ENCODE measurements at places on chromosomes 11 and 22. TPM values are rescaled to one million over a fixed set of nuclear protein-coding genes. Genes with fewer than 3 reads are reported as not detected.

DNA sequence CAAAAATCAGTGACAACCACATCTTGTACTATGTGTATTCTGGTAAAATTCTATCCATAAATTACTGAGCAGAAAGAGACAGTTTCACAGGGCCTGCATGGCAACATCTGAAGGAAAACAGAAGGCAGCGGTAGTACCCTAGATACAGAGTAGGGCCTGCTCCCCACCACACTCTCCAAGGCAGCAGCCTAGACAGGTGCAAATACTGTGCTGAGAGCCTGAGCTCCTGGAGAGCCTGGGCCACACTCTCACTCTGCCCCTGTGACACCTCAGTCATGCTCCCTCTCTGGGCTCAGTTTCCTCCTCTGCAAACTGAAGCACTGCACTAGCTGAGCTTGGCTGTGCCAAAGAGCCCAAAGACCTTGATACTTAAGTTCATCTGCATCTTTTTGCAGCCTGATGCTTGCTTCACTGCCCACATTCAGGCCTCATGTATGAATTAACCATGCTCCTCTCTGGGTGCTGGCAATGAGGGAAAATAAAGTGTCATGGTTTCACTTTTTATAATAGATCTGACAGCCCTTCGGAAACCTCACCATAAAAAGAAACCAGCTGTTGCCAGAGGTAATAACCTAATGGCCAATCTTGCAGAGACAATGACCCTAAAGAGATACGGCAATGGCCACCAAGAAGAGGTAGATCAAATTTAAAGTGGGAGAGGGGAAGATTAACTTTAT lies 104.7 kb downstream of the PLEKHA7 start:
- DNase-seq, result no peak
- no peak overlapping the region for H3K27ac ChIP-seq
- no peaks in the 10 kb centered on the region for H3K27me3 ChIP-seq
- no peaks in the 10 kb centered on the region for H3K4me1 ChIP-seq

DNA sequence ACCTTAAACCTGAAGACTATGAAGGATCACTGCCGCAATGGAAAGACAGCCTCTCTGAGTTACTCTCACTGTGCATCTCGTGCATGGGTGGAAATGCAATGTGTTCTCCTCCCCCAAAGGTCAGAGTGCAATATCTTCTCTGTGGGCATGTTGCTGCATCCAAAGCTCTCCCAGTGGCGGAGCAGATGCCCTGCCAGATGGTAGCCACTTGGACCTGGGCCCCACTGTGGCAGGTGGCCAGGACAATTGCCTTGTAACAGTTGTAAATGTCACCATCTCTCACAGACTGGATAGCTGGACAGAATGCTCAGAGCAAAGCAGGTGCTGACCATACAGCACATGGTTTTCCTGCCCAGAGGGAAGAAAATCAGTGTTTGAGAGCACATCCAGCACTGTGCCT lies 542.0 kb downstream of the FAM181B start:
- no peak overlapping the region for H3K27ac ChIP-seq
- no peaks in the 10 kb centered on the region for H3K4me1 ChIP-seq
- no peaks in the 10 kb centered on the region for H3K36me3 ChIP-seq
- H3K27me3 ChIP-seq, result no peaks in the 10 kb centered on the region
- DNase-seq, result no peak

FJX1 gene
- 0.36 TPM for total RNA-seq

PIWIL4 gene
- total RNA-seq, result 0.67 TPM

SCGB1A1 gene
- total RNA-seq, result not detected

OR56A1 gene
- not detected for total RNA-seq

SERPIND1 gene
- total RNA-seq, result not detected

CCDC81 gene
- 0.84 TPM for total RNA-seq

SLC15A3 gene
- 93.0 TPM for total RNA-seq

- DNase-seq, result no peak
- H3K36me3 ChIP-seq, result no peaks in the 10 kb centered on the region
- no peaks in the 10 kb centered on the region for H3K4me1 ChIP-seq
Measured at GRCh38 chr22:48968201-48968959, 859.3 kb downstream of the BRD1 start.

QSER1 gene
- 23.1 TPM for total RNA-seq

DNA sequence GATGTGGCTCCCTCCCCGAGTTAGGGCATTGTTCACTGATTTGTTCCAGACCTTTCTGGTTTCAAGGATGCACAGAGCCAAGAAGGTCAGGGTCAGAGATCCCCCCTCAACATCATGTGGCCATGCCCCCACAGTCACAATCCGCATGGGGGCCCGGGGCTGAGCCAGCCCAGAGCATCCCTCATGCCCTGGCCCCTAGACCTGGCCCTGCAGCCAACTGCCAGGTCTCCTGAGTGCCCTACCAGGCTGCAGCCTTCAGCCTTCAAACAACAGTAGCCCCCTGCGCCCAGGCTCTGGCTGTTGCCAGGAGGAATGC lies 142.4 kb downstream of the CRYBB2 start:
- no peak overlapping the region for H3K4me3 ChIP-seq
- no peaks in the 10 kb centered on the region for H3K4me1 ChIP-seq
- no peak for DNase-seq
- H3K27me3 ChIP-seq, result no peaks in the 10 kb centered on the region
- H3K36me3 ChIP-seq, result no peaks in the 10 kb centered on the region

P2RX6 gene
- 0.49 TPM for total RNA-seq

VSIG10L2 gene
- total RNA-seq, result not detected

KLHDC7B gene
- total RNA-seq, result 6.2 TPM

DNA sequence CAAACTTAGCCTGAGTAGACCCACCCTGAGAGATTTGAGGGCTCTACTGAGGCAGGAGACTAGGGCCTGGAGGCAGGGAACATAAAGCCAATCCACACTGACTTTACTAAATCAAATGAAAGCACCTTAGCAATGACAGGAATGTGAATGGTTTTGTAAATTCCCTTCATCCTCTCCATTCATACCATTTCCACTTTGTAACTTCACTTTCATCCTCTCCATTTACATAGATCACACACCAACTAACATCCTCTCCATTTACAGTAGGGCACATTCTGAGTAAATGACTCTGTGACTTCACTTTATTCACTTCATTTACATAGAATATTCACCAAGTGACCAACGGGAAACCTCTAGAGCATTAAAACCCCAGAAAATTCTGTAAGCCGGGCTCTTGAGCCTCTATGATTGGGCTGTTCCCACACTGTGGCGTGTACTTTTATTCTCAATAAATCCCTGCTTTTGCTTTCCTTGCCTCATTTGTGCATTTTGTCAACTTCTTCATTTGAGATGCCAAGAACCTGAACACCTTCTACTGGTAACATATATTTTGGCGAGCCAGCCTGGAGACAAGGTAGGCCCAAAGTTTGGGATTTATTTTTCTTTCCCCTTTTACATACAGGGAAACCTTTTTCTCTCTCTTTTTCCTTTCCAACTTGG lies 82.9 kb downstream of the PIWIL4 start:
- no peak overlapping the region for H3K27ac ChIP-seq
- H3K4me1 ChIP-seq, result no peaks in the 10 kb centered on the region
- no peaks in the 10 kb centered on the region for H3K36me3 ChIP-seq
- no peak overlapping the region for H3K4me3 ChIP-seq
- DNase-seq, result no peak

OR4C46 gene
- total RNA-seq, result not detected

DNA sequence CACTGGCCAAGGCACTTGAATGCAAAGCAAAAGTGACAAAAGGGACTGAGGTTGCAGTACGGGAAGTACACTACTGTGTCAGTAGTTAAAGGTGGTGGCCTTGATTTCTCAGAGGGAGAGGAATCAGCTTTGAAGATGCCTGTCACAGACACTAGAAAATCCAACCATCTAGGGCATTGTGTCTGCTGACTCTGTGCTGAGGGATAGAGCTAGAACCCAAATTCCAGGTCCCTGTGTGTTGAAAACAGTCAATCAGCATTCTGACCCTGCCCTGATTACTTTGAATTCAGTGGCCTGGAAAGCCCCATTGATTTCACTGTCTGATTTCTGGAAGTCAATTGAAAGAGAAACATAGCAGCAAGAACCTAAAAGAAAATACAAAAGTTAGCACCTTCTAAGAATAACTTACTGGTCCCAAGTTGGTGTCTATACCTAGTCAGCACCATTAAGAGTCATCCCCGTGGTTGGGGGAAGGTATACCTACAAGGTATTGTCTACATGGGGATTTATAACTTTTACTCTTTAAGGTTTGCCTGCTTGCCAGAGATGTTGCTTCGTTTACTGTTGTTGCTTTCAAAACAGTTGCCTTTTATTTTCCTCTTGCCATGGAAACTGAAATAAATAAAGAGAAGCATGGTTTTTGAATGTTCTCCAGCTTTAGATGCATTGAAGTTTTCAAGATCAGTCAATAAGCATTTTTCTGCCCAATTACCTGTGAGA lies 97.3 kb downstream of the PDHX start:
- H3K4me1 ChIP-seq, result peaks cover 26% of the 10 kb centered on the region
- H3K36me3 ChIP-seq, result no peaks in the 10 kb centered on the region
- peak; percentile 70 for DNase-seq
- peak overlapping the region; percentile 0 for H3K4me3 ChIP-seq
- H3K27ac ChIP-seq, result peak overlapping the region; percentile 65
- no peaks in the 10 kb centered on the region for H3K27me3 ChIP-seq

KCNJ4 gene
- total RNA-seq, result not detected

ADORA2A gene
- 45.4 TPM for total RNA-seq

DNA sequence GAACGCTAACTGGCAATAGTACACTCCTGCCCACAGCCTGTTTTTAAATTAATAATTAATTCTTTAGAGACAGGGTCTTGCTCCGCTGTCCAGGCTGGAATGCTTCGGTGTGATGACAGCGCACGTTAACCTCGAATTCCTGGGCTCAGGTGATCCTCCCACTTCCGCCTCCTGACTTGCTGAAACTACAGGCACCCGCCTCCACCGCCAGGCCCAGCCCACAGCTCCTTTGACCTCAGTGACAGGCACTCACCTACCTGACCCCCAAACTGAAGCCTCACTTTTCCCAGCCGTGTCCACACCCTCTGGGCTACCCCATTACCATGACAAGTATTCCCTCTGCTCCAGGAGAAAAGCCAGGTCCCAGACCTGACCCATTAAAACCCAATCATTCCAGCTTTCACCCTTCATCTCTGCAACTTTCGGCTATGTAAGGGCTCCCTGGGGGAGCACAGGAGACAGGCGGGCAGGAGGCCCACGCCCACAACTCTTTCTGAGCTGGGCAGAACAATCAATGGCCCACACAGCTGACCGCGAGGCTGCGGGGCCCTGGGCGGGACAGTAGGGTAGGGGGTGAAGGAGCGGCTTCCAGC lies 730 bp downstream of the LMNTD2 start:
- H3K27ac ChIP-seq, result peak overlapping the region; percentile 75
- peaks cover 8% of the 10 kb centered on the region for H3K27me3 ChIP-seq
- H3K4me1 ChIP-seq, result peaks cover 29% of the 10 kb centered on the region
- DNase-seq, result no peak
- peak overlapping the region; percentile 64 for H3K4me3 ChIP-seq
- H3K36me3 ChIP-seq, result no peaks in the 10 kb centered on the region

PLAAT2 gene
- total RNA-seq, result not detected

- no peaks in the 10 kb centered on the region for H3K36me3 ChIP-seq
- peak; percentile 45 for DNase-seq
- H3K27me3 ChIP-seq, result no peaks in the 10 kb centered on the region
Measured at GRCh38 chr11:104918113-104918824, 20.0 kb upstream of the CASP12 start.

DNA sequence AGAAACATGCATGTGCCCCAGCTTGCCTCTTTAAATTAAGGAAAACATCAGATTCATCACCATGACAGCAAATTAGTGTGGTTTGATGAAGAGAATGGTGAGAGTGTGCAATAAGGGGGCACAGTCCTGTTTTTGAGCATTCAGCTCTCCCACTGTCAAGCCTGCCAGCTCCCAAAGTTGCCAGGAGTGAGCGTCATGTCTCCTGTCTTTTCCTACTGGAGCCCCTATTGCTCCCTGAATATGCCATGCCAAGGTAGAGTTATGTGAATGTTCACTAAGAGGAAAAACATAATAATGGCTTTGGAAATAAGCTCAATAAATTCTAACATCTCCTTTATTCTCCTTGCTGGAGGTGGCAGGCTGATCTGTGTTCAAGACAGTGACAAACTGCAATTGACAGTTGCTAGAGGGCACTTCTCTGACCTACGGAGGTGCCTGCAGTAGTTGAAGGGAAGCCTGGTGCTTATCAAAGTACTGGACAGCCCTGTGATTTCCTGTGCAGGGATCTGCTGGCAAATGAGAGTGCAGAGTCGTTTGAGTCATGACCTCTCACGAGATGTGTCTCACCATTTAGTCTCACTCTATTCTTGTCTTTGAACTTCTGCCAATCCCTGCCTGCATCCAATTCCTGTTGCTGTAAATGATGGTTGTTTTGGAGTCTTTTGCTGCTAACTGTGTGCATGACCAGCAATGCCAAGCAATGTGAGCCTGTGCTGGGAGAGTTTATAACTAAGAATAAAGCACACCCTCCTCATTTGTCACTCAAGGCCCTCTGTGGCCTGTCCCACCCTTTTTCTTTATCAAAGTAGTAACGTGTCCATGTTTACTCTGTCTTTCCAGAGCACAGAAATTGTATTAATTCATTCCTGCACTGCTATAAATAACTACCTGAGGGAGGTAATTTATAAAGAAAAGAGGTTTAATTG lies 34.8 kb downstream of the MRGPRX2 start:
- H3K36me3 ChIP-seq, result no peaks in the 10 kb centered on the region
- no peak for DNase-seq
- no peak overlapping the region for H3K4me3 ChIP-seq
- no peaks in the 10 kb centered on the region for H3K4me1 ChIP-seq
- H3K27me3 ChIP-seq, result no peaks in the 10 kb centered on the region

- no peaks in the 10 kb centered on the region for H3K27me3 ChIP-seq
- H3K27ac ChIP-seq, result no peak overlapping the region
- H3K36me3 ChIP-seq, result peaks cover 17% of the 10 kb centered on the region
- no peaks in the 10 kb centered on the region for H3K4me1 ChIP-seq
- DNase-seq, result no peak
- H3K4me3 ChIP-seq, result no peak overlapping the region
Measured at GRCh38 chr11:114447444-114447843, 8.2 kb downstream of the REXO2 start.

CDC42EP2 gene
- 1.1 TPM for total RNA-seq

DNA sequence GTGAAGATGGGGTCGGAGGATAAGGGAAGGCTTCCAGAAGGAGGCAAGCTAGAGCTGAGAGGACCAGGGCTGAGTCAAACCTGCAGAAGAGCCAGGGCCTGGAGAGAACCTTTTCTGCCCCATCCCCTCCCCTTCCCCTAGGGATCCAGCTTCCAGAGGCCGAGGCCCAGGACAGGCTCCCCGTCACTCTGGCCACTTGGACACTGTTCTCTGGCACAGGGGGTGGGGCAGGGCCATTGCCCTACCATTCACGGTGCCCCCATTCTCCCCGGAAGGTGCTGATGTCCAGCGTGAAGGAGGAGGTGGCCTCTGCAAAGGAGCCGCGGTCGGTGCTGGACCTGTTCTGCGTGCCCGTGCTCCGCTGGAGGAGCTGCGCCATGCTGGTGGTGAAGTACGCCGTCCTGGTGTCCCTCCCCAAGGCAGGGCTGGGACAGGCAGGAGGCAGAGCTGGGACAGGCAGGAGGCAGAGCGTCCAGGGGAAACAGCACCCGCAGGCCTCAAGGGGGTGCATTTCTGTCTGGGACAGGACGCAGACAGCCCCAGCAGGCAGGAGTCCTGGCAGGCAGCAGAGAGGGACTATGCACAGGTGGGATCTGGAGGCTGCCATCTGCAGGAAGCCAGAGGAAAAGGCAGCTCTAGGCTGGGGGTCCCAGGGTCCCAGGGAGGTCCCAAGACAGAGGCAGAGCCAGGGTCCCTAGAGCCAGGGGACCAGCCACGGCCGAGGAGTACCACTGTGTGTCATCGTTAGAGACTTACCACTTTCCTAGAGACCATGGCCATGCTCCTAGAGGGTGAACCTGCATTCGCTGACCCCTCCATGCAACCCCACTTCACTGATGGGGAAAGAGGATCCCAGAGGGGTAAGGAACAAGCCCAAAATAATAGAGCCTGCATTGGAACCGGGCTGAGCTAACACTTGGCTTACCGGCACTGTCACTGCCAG lies 25.8 kb upstream of the SLC22A12 start:
- H3K36me3 ChIP-seq, result no peaks in the 10 kb centered on the region
- H3K27me3 ChIP-seq, result no peaks in the 10 kb centered on the region
- no peak overlapping the region for H3K4me3 ChIP-seq
- H3K27ac ChIP-seq, result no peak overlapping the region

Measured in B cell (primary cell).